H4 (cell line): ENCODE measurements at places on chromosomes 3 and 15.

- no peak for DNase-seq
Observed at GRCh38 chr15:93372865-93373223, 283.8 kb upstream of the RGMA start.

- no peak for DNase-seq
Observed at GRCh38 chr3:14234251-14235002, 55.8 kb downstream of the LSM3 start.

GRCh38 chr15:72818632-72819031 is 35.1 kb upstream of the ADPGK start:
- DNase-seq: no peak

DNA sequence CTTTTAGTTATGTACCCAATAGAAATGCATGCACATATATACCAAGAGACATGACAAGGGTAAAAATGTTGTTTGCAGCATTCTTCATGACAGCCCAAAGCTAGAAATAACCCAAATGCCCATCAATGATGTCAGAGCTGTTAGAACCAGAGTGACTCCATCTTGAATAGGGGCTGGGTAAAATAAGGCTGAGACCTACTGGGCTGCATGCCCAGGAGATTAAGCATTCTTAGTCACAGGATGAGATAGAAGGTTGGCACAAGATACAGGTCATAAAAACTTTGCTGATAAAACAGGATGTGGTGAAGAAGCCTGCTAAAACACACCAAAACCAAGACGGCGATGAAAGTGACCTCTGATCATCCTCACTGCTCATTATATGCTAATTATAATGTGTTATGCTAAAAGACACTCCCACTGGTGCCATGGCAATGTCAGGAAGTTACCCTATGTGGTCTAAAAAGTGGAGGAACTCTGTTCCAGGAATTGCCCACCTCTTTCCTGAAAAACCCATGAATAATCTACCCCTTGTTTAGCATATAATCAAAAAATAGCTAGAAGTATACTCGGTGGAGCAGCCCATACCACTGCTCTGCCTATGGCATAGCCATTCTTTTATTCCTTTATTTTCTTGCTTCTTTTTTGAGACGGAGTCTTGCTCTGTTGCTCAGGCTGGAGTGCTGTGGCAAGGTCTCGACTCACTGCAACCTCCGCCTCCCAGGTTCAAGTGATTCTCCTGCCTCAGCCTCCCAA is 32.9 kb downstream of the ZBTB11 start:
- DNase-seq: peak; percentile 69

GRCh38 chr3:39809995-39810595 is 686 bp downstream of the MYRIP start:
- no peak for DNase-seq

DNA sequence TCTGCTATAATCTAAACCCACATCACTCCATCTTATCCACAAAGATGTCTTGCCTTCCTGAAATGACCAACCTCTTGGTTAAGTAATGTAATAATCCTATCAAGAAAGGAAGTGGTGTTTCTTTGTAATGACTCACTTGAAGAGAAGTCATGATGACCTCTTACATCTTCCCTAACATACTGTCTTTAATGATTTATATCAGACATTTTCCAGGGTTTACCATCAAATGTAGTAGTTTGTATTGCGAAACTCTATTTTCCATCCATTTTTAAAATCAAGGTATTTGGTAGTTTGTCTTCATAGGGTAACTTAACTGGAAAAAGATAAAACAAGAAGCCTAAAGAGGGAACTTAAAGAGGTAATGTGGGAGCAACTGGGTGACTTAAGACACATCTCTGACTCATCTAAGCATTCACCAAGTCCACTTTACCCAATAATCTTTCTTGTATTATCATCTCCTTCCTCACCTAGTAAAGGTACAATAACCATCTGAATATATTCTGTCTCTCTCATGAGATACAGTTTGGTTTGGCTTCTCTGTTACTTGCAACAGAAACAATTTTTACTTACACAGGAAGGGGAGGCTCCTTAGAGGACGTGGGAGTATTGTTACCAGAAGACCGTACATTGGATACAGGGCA is 5.7 kb upstream of the MAPK6 start:
- no peak for DNase-seq
